Glomerular endothelial cell (primary cell): ENCODE measurements at places on chromosomes 2 and 18. TPM values are rescaled to one million over a fixed set of nuclear protein-coding genes. Genes with fewer than 3 reads are reported as not detected.

- DNase-seq, result no peak
Measured at GRCh38 chr2:42568401-42569115, at the start of gene MTA3. TSS of gene MTA3 (plus strand) at chr2:42568632. CDS start at chr2:42568746, 114 bp downstream.

DNA sequence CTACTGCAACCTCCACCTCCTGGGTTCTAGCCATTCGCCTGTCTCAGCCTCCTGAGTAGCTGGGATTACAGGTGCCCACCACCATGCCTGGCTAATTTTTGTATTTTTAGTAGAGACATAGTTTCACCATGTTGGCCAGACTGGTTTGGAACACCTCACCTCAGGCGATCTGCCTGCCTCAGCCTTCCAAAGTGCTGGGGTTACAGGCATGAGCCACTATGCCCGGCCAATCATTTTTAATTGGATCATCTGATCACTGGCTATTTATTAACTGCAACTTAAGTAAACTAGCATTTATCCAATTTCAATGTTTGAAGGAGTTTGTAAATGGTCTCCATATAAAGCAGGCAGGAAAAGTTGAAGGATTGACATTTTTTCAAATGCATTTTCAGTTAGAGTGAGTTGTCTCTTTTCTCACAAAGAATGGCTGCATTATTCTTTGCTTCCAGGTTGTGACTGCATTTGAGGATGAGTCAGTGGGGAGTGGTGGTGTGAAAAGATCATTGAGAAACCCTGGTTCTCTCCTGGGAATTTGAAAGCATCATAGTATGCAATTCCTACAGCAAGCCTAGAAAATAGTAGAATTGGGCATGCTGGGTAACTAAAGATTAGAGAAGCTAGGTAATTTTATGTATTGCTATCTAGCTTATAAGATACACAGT is 431.1 kb upstream of the ZEB2 start:
- no peak for DNase-seq

DNA sequence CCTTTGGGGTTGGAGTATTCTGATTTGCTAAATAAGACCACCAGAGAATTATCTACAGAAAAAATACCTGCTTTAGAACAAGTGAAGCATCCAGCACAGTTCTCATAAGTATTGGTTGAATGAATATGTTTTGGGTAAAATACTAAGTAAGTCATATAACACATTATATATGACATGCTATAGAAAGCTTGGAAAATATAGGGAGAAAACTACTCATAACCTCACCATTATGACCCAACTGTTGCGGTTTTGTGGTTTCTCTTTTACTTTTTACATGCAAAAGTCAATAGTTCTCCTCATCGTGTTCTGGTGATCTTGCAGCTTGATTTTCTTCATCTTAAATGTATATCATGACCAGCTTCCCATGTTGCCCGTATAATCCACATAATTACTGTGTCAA is 66.2 kb downstream of the DIPK1C start:
- DNase-seq, result no peak

DNA sequence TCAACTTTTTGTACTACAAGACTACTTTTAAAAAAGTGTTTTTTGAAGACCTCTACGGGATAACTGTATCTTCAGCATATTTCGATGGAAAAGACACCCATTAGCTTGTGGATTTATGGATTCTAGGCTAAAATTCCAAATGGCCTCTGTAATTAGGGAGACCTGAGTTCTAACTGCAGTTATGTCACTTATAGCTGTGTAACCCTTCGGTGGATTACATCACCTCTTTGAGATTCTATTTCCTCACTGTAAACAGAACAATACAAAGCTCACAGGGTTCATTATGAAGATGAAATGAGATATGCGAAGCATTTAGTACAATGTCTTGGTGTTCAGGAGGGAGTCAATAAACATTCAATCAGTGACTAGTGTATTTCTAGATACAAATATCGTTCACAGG is 24.2 kb downstream of the LMAN2L start:
- DNase-seq, result no peak

Gene GPAT2
- total RNA-seq, result 4.2 and 5.7 TPM in 2 replicates

Gene OSGEPL1
- 2.4 and 3.7 TPM in 2 replicates for total RNA-seq
